Stimulated activated CD4-positive, alpha-beta T cell treated with anti-CD3 and anti-CD28 coated beads, Interleukin-4, amount 100 ng/mL, for 1 hour (primary cell): ENCODE measurements at places on chromosomes 16 and 17.

- no peak for DNase-seq
These were observed 145.9 kb upstream of the CIBAR2 start for GRCh38 chr16:85258166-85258565.

DNA sequence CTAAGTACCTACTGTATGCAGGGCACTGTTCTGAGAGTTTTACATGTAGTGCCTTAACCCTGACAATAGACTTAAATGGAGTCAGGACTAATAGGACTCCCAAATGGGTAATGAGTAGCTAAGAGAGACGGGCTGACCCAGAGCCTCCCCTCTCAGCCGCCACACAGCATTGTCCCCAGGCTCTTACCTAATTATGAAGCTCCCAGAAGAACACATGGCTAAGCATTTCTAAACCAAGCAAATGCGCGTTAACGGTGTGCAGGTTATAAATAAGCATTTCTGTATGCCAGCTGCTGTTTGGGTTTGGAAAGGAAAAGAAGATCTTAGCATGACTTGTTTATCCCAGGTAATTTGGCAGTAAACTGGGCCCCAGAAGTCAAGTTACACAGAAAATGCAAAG is 14.3 kb downstream of the KATNIP start:
- DNase-seq, result no peak

DNA sequence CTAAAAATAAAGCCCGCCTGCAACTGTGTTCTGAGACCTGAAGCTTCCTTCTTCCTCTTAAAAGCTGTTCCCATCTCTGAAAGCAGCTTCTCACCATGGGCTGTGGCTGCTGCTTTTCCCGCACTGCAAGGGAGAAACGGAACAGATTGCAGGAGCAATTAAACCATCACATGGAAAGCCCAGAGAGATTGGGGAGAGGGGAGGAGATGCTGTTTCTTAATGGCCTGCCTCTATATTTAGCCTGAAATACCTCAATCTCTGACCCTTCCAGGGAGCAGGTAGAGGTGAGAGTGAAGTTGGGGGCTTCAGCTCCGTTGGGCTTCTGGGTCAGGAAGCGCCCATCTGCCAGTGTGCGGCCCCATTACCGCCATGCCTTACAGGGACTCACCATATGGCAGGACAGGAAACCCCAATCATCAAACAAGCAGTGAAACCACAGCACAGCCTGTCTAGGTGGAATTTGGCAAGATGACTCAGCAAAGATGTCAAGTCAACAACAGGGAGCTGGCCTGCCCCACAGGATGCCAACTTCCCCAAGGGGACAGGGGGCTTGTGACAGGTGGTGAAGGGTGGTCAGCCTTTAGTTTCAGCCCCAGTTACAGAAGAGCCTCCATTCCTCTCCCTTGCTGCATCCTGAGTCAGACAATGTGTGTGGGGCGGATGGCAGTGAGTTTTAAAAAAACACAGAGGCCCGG is 286.6 kb upstream of the CCL2 start:
- no peak for DNase-seq

- DNase-seq, result no peak
These were observed 41.7 kb downstream of the SMPD3 start for GRCh38 chr16:68406458-68407152.
